ENCODE measurements at places on chromosomes 16 and 17. TPM values are rescaled to one million over a fixed set of nuclear protein-coding genes. Genes with fewer than 3 reads are reported as not detected.
A peak's percentile ranks its signal among the peaks of the same experiment; 100 is the strongest.

- no peak for DNase-seq
These were observed 5.0 kb upstream of the DCTPP1 start for GRCh38 chr16:30434852-30435251.

CLDN7 gene
- 1.1 TPM for polyA plus RNA-seq

- no peak for DNase-seq
These were observed 10.1 kb upstream of the MAP2K6 start for GRCh38 chr17:69404399-69404798.

PMP22 gene
- polyA plus RNA-seq: 266 TPM

DNA sequence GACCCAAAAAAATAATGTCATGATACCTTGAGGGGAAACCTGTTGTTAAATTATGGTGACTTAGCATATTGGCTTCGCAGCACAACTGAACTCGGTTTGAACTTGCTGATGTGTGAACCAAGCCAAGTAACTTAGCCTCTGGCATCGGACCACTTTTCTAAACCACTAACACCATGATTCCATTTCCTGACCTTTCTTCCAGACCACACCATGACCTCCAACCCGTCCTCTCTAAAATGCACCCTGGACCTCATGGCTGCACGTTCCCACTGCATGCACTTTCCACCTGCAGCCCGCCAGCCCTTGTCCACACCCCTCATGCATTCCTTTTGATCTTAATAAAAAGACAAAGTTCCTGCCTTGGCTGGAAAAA is 29.3 kb downstream of the DYNLRB2 start:
- no peak for DNase-seq

DNAJC7 gene
- polyA plus RNA-seq: 126 TPM

CLDN6 gene
- 0.29 TPM for polyA plus RNA-seq

DPEP2 gene
- 0.63 TPM for polyA plus RNA-seq

DNA sequence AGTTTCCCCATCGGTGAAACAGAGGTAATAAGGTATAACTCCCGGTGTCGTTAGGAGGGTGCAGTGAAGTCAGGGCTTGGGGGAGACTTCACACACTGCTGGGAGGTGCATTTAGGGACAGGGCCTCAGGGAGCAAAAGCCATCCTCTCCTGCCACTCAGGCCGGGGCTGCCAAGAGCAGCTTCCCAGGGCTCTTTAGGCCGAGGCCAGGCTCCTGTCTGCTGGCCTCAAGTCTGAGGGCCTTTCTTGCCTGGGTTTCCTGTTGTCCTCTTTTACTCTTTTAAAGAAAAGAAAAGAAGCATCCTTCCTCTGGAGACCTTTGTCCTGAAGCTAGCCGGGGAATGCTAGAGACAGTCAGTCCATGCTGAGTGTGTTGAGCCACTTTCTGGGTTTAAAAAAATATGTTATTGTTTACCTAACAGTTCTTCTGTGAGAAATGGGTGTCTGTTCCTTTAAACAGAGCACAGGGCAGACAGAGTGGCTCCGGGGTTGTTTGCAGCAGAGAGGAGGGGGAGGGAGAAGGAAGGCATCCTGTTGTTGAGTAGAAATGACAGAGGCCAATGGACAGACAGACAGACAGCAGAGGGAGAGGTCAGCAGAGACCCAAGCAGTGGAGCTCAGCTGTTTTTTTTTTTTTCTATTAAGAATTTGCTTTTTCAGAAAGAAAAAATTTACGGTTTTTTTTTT is 79.1 kb downstream of the C17orf67 start:
- DNase-seq: no peak

DNA sequence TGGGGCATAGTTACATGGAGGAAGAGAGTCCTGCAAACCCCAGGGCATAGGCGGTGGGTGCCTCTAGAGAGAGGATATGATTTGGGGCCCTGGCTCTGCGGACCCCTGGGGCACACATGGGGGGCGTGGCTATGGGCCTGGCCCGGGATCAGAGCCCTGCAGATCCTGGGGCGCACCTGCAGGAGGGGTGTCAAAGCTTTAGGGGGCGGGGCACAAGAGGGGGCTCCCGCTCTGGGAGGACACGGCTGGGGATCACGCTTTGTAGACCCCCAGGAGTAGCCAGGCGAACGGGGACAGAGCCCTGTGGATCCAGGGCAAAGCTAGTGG is 497 bp downstream of the BCL7C start:
- peak; percentile 8 for DNase-seq

- DNase-seq: no peak
These were observed 8.0 kb downstream of the SBK1 start for GRCh38 chr16:28300327-28300726.

DNA sequence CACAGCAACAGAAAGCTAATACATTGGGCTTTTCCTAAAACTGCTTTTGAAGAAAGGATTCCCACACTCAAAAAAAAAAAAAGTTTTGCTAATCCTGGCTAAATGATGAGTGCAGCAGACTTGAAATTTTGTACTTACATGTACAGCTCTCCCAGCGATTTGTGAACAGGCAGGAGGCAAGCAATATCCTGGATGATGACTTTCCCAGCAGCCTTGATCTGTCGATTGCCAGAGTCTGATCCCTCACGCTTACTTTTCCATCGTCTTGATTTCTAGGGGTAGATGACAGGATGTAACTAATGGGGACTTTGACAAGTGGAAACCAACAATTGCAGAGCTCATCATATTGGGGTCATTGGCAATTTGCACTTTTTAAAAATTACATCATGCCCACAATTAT is 91.4 kb downstream of the WDR59 start:
- DNase-seq: peak; percentile 56

- no peak for DNase-seq
These were observed 9.5 kb downstream of the ACSF3 start for GRCh38 chr16:89103156-89103555.

DNA sequence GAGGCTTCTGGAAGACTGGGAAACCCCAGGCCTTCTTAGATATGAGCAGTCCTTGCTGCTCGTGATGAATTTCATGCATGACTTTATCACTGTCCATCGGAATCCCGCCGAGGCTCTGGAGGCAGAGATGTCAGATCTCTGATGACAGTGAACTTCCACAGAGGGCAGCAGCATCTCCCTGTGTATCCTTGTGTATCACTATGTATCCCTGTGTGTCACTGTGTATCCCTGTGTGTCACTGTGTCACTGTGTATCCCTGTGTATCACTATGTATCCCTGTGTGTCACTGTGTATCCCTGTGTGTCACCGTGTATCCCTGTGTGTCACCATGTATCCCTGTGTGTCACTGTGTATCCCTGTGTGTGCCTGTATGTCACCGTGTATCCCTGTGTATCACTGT is 160.2 kb upstream of the CHMP6 start:
- no peak for DNase-seq

CCL16 gene
- polyA plus RNA-seq: 0.36 TPM

EMP2 gene
- 65.7 TPM for polyA plus RNA-seq

GRCh38 chr17:15651583-15652110 is 32.1 kb upstream of the FBXW10B start:
- peak; percentile 95 for DNase-seq

DNA sequence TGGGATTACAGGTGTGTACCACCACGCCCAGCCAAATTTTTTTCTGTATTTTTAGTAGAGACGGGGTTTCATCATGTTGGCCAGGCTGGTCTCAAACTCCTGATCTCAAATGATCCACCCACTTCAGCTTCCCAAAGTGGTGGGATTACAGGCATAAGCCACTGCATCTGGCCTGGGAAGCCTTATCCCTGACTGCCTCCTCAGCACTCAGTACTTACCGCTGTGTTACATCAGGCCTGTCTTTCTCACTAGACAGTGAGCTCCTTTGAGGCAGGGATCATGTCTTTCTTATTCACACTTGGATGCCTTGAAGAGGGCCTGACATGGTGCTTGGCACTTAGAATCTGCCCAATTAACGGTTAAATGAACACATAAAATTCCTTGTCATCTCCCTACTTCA is 56.3 kb upstream of the MTMR4 start:
- no peak for DNase-seq

DNA sequence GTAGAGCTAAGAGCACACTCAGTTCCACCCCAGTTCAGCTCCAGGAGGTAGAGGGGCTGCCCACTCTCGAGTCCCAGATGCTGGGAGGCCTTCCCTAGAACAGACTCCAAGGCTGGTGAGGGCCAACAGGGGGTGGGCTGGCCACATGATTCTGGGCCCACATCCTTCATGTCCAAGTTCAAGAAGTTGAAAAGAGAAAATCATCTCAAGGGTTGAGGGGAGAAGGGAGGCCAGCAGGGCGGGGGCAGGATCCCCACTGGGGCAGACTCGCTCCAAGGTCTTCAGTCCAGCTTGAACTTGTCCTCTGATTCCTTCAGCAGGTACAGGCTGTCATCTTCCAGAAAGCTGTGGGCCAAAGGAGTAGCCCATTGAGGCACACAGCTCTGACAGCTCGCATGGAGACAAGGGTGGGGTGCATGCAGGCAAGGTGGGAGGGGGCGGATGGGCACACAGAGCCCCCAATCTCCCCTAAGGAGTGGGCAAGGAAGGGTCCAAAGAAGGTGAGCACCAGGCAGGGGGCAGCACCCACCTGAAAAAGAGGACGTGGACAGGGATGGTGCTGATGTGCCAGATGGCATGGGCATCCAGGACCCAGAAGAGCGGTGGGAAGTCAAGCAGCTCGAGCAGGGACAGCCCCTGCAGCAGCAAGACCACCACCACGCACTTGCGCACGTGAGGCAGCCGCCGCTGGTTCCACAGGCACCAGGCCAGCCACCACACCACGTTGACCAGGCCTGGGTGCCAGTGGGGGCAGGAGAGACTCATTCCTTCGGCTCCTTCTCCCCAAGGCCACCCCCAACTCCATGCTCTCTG is 4.5 kb downstream of the PNMT start:
- DNase-seq: no peak

DNA sequence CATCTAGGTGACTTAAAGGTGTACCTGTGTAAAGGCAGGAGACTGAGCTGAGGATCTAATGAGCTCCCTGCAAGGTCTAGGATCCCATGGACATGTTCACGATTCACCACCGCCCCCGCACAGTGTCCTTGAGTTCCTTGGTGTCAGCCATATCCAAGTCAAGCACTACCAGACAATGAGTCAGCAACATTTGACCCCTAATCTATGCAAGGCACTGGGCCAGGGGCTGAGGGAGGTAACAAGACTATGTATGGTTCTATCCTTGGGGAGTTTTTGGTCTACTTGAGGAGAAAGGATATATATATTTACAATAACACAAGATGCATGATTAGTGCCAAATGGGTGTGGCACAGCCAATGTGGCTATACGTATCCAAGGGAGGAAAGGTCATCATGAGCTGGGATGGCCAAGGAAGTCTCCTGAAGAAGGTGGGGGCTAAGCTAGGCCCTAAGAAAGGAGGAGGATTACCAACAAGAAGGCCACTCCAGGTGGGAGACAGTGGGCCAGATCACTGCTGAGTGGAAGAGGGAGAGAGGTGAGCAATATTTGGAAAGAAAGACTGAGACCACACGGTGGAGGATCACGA is 35.0 kb downstream of the ITGB3 start:
- DNase-seq: no peak

GRCh38 chr17:4444782-4445473 is 11.2 kb downstream of the SPNS3 start:
- DNase-seq: no peak

- DNase-seq: no peak
These were observed 180.5 kb downstream of the ZNF423 start for GRCh38 chr16:49675413-49675812.
